CD4-positive, alpha-beta T cell (primary cell): ENCODE measurements at places on chromosomes 5 and 9. TPM values are rescaled to one million over a fixed set of nuclear protein-coding genes. Genes with fewer than 3 reads are reported as not detected.

- H3K36me3 ChIP-seq: no peaks in the 10 kb centered on the region
- H3K4me1 ChIP-seq: no peaks in the 10 kb centered on the region
- H3K27ac ChIP-seq: no peak overlapping the region
- H3K27me3 ChIP-seq: no peaks in the 10 kb centered on the region
- no peak overlapping the region for H3K4me3 ChIP-seq
Observed at GRCh38 chr5:108814551-108814950, 66.9 kb downstream of the FER start.

DNA sequence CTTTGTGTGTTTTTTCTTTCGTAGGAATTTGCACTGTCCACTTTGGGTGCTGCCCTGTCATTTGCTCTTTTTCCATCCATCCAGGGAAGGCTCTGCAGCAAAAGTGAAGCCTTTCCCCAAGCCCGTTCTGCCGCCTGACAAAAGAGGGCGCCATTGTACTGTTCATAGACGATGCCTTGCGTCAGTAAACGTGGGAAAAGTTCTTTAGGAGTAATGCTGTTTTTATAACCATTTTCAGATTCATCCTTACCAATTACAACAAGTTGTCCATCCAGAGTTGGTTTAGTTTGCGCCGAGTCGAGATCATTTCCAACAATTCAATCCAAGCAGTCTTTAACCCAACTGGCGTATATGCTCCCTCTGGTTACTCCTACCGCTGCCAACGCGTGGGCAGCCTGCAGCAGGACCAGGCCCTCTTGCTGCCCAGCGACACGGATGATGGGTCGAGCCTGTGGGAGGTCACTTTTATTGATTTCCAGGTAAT is 34.3 kb upstream of the RPS23 start:
- DNase-seq: peak; percentile 52
- H3K27ac ChIP-seq: no peak overlapping the region
- H3K27me3 ChIP-seq: no peaks in the 10 kb centered on the region

DNA sequence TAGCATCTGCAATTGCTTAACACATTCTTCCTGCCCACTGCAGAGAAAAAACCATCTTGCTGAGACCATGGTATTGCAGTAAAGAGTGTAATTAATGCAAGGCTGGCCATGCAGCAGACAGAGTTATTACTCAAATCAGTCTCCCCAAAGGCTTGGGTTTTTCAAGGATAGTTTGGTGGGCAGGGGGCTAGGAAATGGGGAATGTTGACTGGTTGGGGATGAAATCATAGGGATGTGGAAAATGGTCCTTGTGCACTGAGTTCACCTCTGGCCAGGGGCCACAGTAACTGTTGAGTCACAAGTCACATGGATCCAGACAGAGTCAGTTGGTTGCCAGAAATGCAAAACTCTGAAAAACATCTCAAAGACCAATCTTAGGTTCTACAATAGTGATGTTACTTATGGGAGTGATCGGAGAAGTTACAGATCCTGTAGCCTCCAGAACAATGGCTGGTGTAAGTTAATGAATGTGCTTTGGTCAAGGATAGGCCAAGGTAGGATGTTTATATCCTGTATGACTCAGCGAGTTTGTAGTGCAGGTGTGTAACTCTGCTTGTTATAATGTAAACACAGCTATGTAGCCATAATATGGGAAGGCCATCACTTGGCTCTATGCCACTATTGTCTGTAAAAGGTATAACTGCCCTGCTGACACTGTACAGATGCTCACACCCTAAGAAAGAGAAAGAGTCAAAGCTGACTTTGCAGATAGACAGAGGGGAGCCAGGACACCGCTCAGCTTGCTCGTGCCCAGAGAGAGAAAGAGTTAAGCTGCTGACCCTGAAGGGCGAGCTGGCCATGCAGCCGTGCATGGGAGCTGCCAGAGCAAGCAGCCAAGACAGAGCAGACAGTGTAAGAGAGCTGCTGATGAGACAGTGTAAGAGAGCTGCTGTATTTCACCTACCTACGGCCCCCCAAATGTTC is 27.2 kb downstream of the C9orf152 start:
- no peaks in the 10 kb centered on the region for H3K27me3 ChIP-seq
- no peaks in the 10 kb centered on the region for H3K4me1 ChIP-seq
- no peak overlapping the region for H3K4me3 ChIP-seq
- no peak for DNase-seq
- no peak overlapping the region for H3K27ac ChIP-seq

- H3K36me3 ChIP-seq: no peaks in the 10 kb centered on the region
- no peak overlapping the region for H3K27ac ChIP-seq
- no peak for DNase-seq
- no peak overlapping the region for H3K4me3 ChIP-seq
- H3K4me1 ChIP-seq: no peaks in the 10 kb centered on the region
Observed at GRCh38 chr9:36800455-36800854, 227.8 kb downstream of the MELK start.

DNA sequence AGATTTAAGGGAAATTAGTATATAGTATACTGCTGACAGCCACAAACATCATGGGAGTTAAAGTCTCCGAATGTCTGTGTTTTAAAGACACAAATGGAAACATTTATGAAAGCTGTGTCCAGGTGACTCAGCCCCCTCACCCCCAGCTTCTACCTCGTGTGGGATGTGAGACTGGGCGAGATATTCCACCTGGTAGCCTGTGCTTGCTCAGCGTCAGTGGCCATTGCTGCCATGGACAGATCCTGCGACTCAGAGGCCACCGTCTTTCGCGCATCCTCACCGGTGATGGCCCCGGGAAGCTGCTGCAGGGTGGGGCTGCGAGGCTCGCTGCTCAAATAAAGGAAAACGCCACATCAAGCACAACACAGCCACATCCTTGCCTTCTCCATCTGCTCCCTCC is 31.2 kb upstream of the EXOC3 start:
- H3K36me3 ChIP-seq: no peaks in the 10 kb centered on the region
- no peak overlapping the region for H3K27ac ChIP-seq
- H3K4me3 ChIP-seq: no peak overlapping the region
- H3K4me1 ChIP-seq: no peaks in the 10 kb centered on the region
- no peaks in the 10 kb centered on the region for H3K27me3 ChIP-seq
- no peak for DNase-seq

DNA sequence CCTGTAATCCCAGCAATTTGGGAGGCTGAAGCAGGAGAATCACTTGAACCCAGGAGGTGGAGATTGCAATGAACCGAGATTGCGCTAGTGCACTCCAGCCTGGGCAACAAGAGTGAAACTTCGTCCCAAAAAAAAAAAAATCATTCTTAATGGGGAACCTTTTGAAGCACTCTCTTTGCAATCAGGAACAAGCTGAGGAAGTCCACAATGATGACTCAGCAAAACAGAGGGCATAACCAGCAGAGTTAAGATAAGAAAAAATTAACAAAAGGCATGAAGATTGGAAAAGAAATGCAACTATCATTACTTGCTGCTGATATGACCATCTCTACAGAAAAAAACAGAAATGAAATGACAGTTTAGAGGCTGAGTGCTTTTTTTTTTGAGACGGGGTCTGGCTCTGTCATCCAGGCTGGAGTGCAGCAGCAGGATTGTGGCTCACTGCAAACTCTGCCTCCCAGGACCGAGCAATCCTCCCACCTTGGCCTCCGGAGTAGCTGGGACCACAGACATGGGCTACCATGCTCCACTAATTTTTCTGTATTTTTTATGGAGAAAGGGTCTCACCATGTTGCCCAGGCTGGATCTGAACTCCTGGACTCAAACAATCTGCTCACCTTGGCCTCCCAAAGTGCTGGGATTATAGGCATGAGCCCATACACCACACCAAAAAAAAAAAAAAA is 88.0 kb downstream of the FNBP1 start:
- peaks cover 80% of the 10 kb centered on the region for H3K36me3 ChIP-seq
- peaks cover 29% of the 10 kb centered on the region for H3K4me1 ChIP-seq
- DNase-seq: no peak
- H3K4me3 ChIP-seq: no peak overlapping the region
- no peaks in the 10 kb centered on the region for H3K27me3 ChIP-seq

- H3K4me3 ChIP-seq: no peak overlapping the region
- H3K27ac ChIP-seq: no peak overlapping the region
- no peaks in the 10 kb centered on the region for H3K27me3 ChIP-seq
- no peaks in the 10 kb centered on the region for H3K36me3 ChIP-seq
- DNase-seq: no peak
Observed at GRCh38 chr5:155827949-155828348, 499.0 kb upstream of the SGCD start.

- H3K27ac ChIP-seq: no peak overlapping the region
- no peaks in the 10 kb centered on the region for H3K27me3 ChIP-seq
- no peaks in the 10 kb centered on the region for H3K4me1 ChIP-seq
- H3K36me3 ChIP-seq: no peaks in the 10 kb centered on the region
Observed at GRCh38 chr5:74156728-74157383, 483.7 kb downstream of the ENC1 start.

- no peaks in the 10 kb centered on the region for H3K27me3 ChIP-seq
- no peak overlapping the region for H3K27ac ChIP-seq
- no peak for DNase-seq
- H3K36me3 ChIP-seq: peaks cover 8% of the 10 kb centered on the region
- no peaks in the 10 kb centered on the region for H3K4me1 ChIP-seq
Observed at GRCh38 chr9:97305501-97306298, 1.8 kb upstream of the CCDC180 start.

- no peaks in the 10 kb centered on the region for H3K27me3 ChIP-seq
- no peaks in the 10 kb centered on the region for H3K36me3 ChIP-seq
- no peaks in the 10 kb centered on the region for H3K4me1 ChIP-seq
- no peak overlapping the region for H3K27ac ChIP-seq
Observed at GRCh38 chr5:91070761-91071550, 312.2 kb downstream of the ARRDC3 start.

GRCh38 chr5:34718516-34718915 is 62.4 kb downstream of the RAI14 start:
- H3K4me1 ChIP-seq: no peaks in the 10 kb centered on the region
- DNase-seq: no peak
- H3K4me3 ChIP-seq: no peak overlapping the region

- no peak for DNase-seq
- H3K36me3 ChIP-seq: no peaks in the 10 kb centered on the region
- H3K27me3 ChIP-seq: no peaks in the 10 kb centered on the region
- H3K27ac ChIP-seq: no peak overlapping the region
- H3K4me1 ChIP-seq: no peaks in the 10 kb centered on the region
Observed at GRCh38 chr5:116953251-116953930, 378.8 kb upstream of the SEMA6A start.

- H3K4me3 ChIP-seq: no peak overlapping the region
- H3K36me3 ChIP-seq: no peaks in the 10 kb centered on the region
- no peak for DNase-seq
- H3K4me1 ChIP-seq: no peaks in the 10 kb centered on the region
- no peaks in the 10 kb centered on the region for H3K27me3 ChIP-seq
Observed at GRCh38 chr9:81543695-81544094, 145.7 kb downstream of the TLE1 start.

- no peak overlapping the region for H3K4me3 ChIP-seq
- no peak overlapping the region for H3K27ac ChIP-seq
- H3K36me3 ChIP-seq: no peaks in the 10 kb centered on the region
- H3K4me1 ChIP-seq: no peaks in the 10 kb centered on the region
- H3K27me3 ChIP-seq: peaks cover 5% of the 10 kb centered on the region
- no peak for DNase-seq
Observed at GRCh38 chr9:35481347-35481975, 8.4 kb upstream of the RUSC2 start.

- no peaks in the 10 kb centered on the region for H3K36me3 ChIP-seq
- no peak overlapping the region for H3K4me3 ChIP-seq
- no peaks in the 10 kb centered on the region for H3K4me1 ChIP-seq
- no peak for DNase-seq
- H3K27ac ChIP-seq: no peak overlapping the region
- H3K27me3 ChIP-seq: no peaks in the 10 kb centered on the region
Observed at GRCh38 chr9:21692390-21692789, 110.0 kb upstream of the MTAP start.

GRCh38 chr9:120875643-120875953 is 1.4 kb downstream of the PHF19 start:
- peaks cover 23% of the 10 kb centered on the region for H3K36me3 ChIP-seq
- H3K4me3 ChIP-seq: peak overlapping the region; percentile 64
- no peaks in the 10 kb centered on the region for H3K27me3 ChIP-seq
- DNase-seq: no peak
- H3K27ac ChIP-seq: peak overlapping the region; percentile 93
- H3K4me1 ChIP-seq: peaks cover 77% of the 10 kb centered on the region

GRCh38 chr5:58988938-58989337 is 406.1 kb downstream of the RAB3C start:
- H3K4me1 ChIP-seq: no peaks in the 10 kb centered on the region
- H3K27ac ChIP-seq: no peak overlapping the region
- no peak overlapping the region for H3K4me3 ChIP-seq
- H3K27me3 ChIP-seq: no peaks in the 10 kb centered on the region

GRCh38 chr5:160496784-160497183 is 75.1 kb downstream of the PTTG1 start:
- no peaks in the 10 kb centered on the region for H3K36me3 ChIP-seq
- H3K27me3 ChIP-seq: no peaks in the 10 kb centered on the region
- no peak overlapping the region for H3K4me3 ChIP-seq
- no peaks in the 10 kb centered on the region for H3K4me1 ChIP-seq
- DNase-seq: no peak
- no peak overlapping the region for H3K27ac ChIP-seq

DNA sequence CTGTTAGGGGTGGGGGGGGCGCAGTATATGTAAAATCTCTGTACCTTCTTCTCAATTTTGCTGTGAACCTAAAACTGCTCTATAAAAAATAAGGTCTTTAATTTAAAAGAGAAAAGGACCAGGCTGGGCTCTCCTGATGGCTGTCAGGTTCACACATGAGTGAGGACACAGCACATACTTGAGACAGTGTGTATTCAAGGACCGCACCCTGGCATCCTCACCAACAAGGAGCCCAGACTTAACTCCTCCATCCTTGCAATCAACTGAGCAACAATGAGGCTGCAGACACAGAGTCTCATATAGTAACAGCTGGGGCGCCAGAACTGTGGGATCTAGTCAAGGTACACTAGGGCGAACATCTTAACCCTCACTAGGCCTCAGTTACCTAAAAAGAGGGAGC is 9.8 kb downstream of the TNIP1 start:
- H3K36me3 ChIP-seq: peaks cover 72% of the 10 kb centered on the region
- no peak for DNase-seq
- no peaks in the 10 kb centered on the region for H3K27me3 ChIP-seq
- no peak overlapping the region for H3K27ac ChIP-seq
- H3K4me1 ChIP-seq: peaks cover 80% of the 10 kb centered on the region

GRCh38 chr9:19108038-19108437 is 5.3 kb upstream of the HAUS6 start:
- no peaks in the 10 kb centered on the region for H3K27me3 ChIP-seq
- H3K4me1 ChIP-seq: peaks cover 5% of the 10 kb centered on the region
- peaks cover 5% of the 10 kb centered on the region for H3K36me3 ChIP-seq
- H3K4me3 ChIP-seq: no peak overlapping the region
- DNase-seq: no peak

- no peaks in the 10 kb centered on the region for H3K36me3 ChIP-seq
- no peak overlapping the region for H3K4me3 ChIP-seq
- H3K27ac ChIP-seq: no peak overlapping the region
Observed at GRCh38 chr5:174773371-174773770, 49.0 kb downstream of the MSX2 start.

GRCh38 chr9:107615321-107615720 is 125.8 kb upstream of the KLF4 start:
- DNase-seq: peak; percentile 13
- H3K4me3 ChIP-seq: no peak overlapping the region
- no peak overlapping the region for H3K27ac ChIP-seq

LCN2 gene
- not detected for total RNA-seq

PCDHAC1 gene
- not detected for total RNA-seq

GDA gene
- total RNA-seq: not detected

LCP2 gene
- total RNA-seq: 154 TPM

GPRIN1 gene
- total RNA-seq: 0.36 TPM

ENG gene
- 2.6 TPM for total RNA-seq

SLC6A3 gene
- total RNA-seq: 0.08 TPM

MELK gene
- 0.42 TPM for total RNA-seq

CARTPT gene
- total RNA-seq: not detected

SYK gene
- total RNA-seq: 1.1 TPM

AQP7 gene
- 0.27 TPM for total RNA-seq

AGXT2 gene
- total RNA-seq: not detected
